ENCODE measurements at places on chromosomes 1 and 21.

- no peaks in the 10 kb centered on the region for H3K36me3 ChIP-seq
- H3K4me3 ChIP-seq: no peak overlapping the region
- peak; percentile 74 for DNase-seq
- no peak overlapping the region for H3K27ac ChIP-seq
- no peaks in the 10 kb centered on the region for H3K27me3 ChIP-seq
Observed at GRCh38 chr1:31127266-31127665, 61.7 kb upstream of the PUM1 start.

- H3K4me1 ChIP-seq: no peaks in the 10 kb centered on the region
- H3K4me3 ChIP-seq: no peak overlapping the region
- no peaks in the 10 kb centered on the region for H3K36me3 ChIP-seq
Observed at GRCh38 chr1:209511169-209511568, 72.3 kb upstream of the CAMK1G start.

GRCh38 chr21:45040157-45040711 is 34.1 kb upstream of the ADARB1 start:
- no peaks in the 10 kb centered on the region for H3K27me3 ChIP-seq
- peak overlapping the region; percentile 72 for H3K27ac ChIP-seq
- no peaks in the 10 kb centered on the region for H3K36me3 ChIP-seq
- no peak for DNase-seq

- no peaks in the 10 kb centered on the region for H3K27me3 ChIP-seq
- no peak overlapping the region for H3K4me3 ChIP-seq
- no peaks in the 10 kb centered on the region for H3K4me1 ChIP-seq
- DNase-seq: no peak
Observed at GRCh38 chr21:46160907-46161632, 5.7 kb upstream of the FTCD start.

DNA sequence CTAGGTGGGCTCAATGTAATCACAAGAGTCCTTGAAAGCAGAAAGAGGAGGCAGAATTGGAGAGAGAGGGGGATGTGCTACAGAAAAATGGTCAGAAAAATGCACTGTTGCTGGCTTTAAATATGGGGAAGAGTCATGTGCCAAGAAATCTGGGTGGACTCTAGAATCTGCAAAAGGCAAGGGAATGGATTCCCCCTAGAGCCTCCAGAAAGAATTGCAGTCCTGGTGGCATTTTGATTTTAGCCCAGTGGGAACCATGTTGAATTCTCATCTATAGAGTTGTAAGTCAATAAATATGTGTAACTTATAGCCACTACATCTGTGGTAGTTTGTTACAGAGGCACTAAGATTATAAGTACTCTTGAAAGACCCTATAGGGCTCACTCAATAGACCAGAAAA is 210.3 kb downstream of the ASTN1 start:
- H3K36me3 ChIP-seq: no peaks in the 10 kb centered on the region
- no peak overlapping the region for H3K27ac ChIP-seq
- no peak overlapping the region for H3K4me3 ChIP-seq
- no peaks in the 10 kb centered on the region for H3K4me1 ChIP-seq
- no peaks in the 10 kb centered on the region for H3K27me3 ChIP-seq

- no peak overlapping the region for H3K4me3 ChIP-seq
- peak; percentile 64 for DNase-seq
- H3K4me1 ChIP-seq: no peaks in the 10 kb centered on the region
Observed at GRCh38 chr1:17661546-17662157, 93.5 kb upstream of the ACTL8 start.

DNA sequence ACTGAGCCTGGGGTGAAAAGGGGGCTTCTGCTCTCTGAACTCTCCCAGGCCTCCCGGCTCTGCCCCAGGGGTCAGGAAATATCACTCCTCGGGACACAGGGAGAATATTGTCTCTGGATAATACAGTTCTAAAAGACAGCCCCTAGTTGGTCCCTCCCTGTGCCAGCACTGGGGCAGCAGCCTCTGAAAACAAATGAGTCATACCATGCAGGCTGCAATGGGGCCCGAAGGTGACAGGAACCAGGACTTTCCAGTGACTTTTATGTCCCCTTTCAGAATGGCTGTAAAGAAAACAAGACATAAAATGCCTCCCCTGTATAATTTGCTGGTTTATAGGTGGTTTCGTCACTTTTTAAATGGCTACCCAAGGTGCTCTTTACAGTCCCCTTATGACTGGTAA is 360.0 kb downstream of the NPHP4 start:
- no peak for DNase-seq
- H3K27me3 ChIP-seq: no peaks in the 10 kb centered on the region
- H3K4me1 ChIP-seq: no peaks in the 10 kb centered on the region

- H3K27me3 ChIP-seq: no peaks in the 10 kb centered on the region
- no peaks in the 10 kb centered on the region for H3K4me1 ChIP-seq
- H3K4me3 ChIP-seq: no peak overlapping the region
- H3K27ac ChIP-seq: no peak overlapping the region
Observed at GRCh38 chr1:11054181-11054580, 5.6 kb downstream of the SRM start.

DNA sequence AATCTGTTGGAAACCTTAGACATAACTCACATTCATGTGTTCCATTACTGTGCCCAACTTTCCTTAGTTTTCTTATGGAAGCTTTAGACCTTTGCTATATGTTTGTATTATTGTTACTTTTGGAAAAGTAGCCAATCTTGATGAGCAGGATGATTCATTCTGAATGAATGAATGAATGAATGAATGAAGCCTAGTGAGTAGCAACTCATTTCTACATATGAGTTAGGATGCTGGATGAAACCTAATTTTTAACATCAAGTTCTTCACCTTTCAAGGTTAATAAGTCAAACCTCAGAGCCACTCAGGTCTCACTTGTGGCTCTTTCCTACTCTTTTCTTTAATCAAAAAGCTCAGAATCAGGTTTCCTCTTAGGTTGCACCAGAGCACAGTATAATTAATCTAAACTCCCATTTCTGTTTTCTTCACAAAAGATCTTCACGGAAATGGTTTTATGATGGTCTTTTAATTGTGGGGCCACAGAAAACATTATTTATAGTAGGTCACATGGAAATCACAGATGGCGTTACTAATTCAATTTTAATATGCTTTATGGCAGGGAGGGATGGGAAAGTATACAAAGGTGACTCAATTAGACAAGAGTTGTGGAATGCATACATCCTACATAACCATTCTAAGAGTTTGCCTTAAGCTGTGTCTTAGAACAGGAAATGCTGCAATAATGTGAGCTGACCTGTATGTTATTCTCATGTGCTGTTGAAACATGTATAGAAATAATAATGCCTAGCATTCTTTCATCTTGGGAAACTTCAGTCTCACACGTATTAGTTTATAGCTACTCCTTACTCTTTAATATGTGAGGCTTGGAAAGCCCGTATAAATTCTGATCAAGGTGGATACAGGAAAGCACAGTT is 4.5 kb upstream of the DDX59 start:
- H3K27me3 ChIP-seq: no peaks in the 10 kb centered on the region
- peaks cover 20% of the 10 kb centered on the region for H3K4me1 ChIP-seq
- no peaks in the 10 kb centered on the region for H3K36me3 ChIP-seq
- H3K4me3 ChIP-seq: no peak overlapping the region
- DNase-seq: peak; percentile 9
- H3K27ac ChIP-seq: no peak overlapping the region

GRCh38 chr1:195763146-195763906 is 844.9 kb downstream of the KCNT2 start:
- no peak overlapping the region for H3K4me3 ChIP-seq
- no peak for DNase-seq
- no peaks in the 10 kb centered on the region for H3K27me3 ChIP-seq
- H3K27ac ChIP-seq: no peak overlapping the region
- H3K36me3 ChIP-seq: no peaks in the 10 kb centered on the region
- peaks cover 13% of the 10 kb centered on the region for H3K4me1 ChIP-seq

DNA sequence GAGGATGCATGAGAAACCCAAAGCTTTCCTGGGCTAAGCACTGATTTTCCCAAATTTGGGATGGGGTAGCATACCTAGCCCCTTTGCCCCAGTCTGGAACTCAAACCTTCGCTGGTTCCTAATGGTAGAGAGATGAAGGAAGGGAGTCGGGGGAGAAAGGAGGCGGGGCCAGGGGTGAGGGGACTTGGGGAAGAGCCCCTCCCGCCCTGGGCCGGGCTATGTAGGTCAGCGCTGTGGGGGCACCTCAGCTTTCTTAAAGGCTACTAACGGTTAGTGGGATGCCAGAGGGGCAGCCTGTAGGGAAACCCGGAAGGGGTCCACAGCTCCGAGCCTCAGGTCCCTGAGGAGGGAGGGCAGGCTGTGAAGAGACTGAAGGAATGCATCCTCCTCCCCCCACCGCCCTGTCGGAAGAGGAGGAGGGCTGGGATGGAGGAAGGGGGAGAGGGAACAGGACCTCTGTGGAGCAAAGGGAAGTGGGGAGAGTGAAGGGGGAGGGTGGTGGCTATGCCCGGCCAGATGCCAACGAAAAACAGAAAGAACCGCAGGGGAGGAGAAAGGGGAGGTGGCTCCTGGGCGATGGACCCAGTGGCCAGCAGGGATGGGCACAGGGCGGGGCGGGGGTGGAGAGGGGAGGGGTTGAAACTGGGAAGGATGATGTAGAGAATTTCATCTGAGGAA is 1.3 kb downstream of the CADM3 start:
- no peak for DNase-seq
- H3K27ac ChIP-seq: no peak overlapping the region
- H3K27me3 ChIP-seq: peaks cover 46% of the 10 kb centered on the region
- H3K36me3 ChIP-seq: no peaks in the 10 kb centered on the region

DNA sequence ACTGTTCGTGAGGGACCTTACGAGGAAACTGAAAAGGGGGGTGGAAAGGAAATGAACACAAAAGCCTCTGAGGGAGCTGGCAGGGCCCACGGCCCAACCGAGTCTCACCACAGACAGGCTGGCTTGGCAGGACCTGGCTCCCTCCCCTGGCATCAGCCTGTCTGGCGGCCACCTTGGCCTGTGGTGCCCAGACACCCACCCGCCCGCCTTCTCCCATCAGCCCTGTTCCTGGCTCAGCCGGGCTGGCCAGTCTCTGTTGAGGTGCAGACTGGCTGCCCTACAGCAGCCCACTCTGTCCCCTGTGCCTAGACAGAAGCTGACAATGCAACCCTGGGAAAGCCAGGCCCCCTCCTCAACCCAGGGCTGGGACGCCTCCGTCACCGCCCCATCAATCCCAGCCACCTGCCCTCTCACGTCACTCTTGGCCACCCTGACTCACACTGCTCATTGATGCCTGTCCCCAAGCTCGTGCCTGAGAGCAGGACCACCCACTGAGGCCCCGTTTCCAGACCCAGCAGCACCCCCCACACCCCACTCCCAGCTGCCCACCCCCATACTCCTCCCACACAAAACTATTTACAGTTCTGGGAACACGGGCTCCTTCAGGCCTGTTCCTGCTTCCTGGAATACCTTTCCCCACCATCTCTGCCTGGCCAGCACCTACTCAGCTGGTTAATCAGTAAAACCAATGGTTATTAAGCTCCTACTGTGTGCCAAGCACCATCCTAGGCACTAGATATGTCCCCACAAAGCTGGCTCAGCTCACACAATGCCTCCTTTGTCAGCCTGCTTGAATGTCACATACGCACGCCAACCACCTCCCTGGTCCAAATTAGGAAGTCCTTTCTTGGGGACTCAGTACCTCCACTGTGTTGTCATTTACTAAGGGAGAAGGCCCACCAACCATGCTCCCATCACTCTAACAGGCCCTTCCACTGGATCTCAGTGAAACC is 22.7 kb downstream of the SDC3 start:
- H3K27me3 ChIP-seq: no peaks in the 10 kb centered on the region
- H3K27ac ChIP-seq: no peak overlapping the region
- no peak overlapping the region for H3K4me3 ChIP-seq
- H3K4me1 ChIP-seq: peaks cover 19% of the 10 kb centered on the region
- no peak for DNase-seq
- H3K36me3 ChIP-seq: no peaks in the 10 kb centered on the region

DNA sequence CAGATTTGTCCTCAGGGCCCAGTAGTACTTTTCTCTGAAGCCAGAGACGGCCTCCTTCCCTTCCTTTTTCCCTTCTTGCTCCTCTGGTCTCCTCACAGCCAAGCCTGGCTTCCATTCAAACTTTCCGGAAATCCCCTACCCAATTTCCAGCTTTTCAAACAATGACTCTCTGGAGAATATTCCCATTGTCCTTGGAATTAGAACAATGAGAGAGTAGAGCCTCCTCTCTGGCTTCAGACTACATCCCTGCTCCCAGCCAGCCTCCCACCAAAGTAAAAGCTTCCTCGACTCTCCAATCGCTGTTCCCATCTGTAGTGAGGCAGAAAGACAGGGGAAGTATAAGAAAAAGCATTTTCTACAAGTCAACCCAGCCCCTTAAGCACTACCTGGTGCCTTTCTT is 77.7 kb upstream of the SOX13 start:
- no peak for DNase-seq
- no peaks in the 10 kb centered on the region for H3K36me3 ChIP-seq
- no peak overlapping the region for H3K4me3 ChIP-seq
- no peak overlapping the region for H3K27ac ChIP-seq
- H3K27me3 ChIP-seq: peaks cover 9% of the 10 kb centered on the region

DNA sequence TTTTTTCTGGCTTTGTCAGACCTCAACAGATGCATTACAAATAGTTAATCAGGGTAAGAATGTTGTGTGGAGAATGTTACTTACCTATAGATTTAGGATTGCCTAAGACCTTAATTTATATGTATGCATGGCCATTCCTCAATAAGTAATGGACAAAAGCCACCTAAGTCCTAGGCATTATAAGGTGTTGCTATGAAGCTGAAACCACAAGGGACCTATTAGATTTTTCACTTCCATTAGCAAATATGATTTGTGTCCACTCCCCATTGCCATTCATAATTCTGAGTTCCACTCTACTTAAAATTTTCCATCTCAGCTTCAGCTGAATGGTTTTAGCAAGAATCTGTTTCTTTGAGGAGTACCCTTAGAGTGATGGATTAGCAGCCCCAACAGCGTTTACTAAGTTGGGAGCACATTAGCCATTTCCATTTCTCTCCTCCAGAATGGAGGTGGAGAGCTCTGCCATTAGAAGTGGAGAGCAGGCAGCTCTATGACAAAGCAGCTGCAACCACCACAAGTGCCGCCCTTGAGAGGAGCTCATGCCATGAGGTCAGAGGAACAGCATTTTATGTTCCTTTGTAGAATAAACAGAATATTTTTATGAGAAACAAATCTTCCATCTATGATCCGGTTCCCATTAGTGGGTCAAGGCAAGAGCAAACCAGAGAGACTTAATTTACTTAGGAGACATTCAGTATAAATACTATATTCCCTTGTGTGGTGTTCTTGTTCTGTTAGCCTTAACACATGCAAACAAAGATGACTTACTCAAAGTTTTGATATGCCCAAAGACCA is 28.9 kb upstream of the C1orf87 start:
- DNase-seq: no peak
- no peak overlapping the region for H3K4me3 ChIP-seq
- no peak overlapping the region for H3K27ac ChIP-seq
- no peaks in the 10 kb centered on the region for H3K36me3 ChIP-seq
- H3K27me3 ChIP-seq: no peaks in the 10 kb centered on the region
- H3K4me1 ChIP-seq: peaks cover 7% of the 10 kb centered on the region
